Endodermal cell (in vitro differentiated cells): ENCODE measurements at places on chromosomes 3 and 15. TPM values are rescaled to one million over a fixed set of nuclear protein-coding genes. Genes with fewer than 3 reads are reported as not detected.

CD276 gene
- 121 to 150 TPM (median 133 TPM) in 3 replicates for total RNA-seq

GADL1 gene
- 0.11 TPM in 1 of 3 replicates, not detected in the others for total RNA-seq

SERPINI2 gene
- 0.45 TPM in 1 of 2 replicates, not detected in the other for total RNA-seq

MAP6D1 gene
- total RNA-seq = 4.8 to 9.0 TPM (median 5.3 TPM) in 3 replicates

MESP1 gene
- total RNA-seq = 0.22 TPM in 1 of 2 replicates, not detected in the other

DGKG gene
- 0.61 to 1.8 TPM (median 1.2 TPM) in 3 replicates for total RNA-seq

TNNC1 gene
- 44.8 and 50.9 TPM in 2 replicates for total RNA-seq

GOLGA8A gene
- total RNA-seq = 60.8 to 190 TPM (median 63.9 TPM) in 3 replicates

DNA sequence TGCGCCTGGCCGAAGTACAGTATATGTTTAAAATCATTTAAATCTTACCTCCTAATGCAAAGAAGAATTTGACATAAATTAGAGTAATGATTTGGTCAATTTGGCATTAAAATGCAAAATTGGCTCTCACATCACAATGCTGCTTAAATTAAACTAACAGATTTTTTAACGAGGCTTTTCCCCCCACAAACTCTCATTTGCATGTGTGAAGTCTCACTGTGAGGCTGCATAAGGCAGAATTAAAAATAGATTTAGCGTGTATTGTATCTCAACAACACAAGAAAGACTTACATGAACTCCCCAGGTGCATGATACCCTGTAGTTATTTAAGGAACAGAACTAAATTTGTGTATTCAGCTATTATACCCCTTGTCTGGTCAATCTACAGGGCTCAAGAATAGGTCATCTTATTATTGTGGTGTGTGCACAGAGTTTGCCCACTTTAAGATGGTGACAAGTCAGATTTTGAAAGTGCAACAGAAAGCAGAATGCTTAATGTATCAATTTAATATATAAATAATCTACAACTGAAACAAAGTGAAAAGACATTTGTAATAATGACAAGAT lies 897.9 kb downstream of the EPHA3 start:
- no peaks in the 10 kb centered on the region for H3K27me3 ChIP-seq
- H3K36me3 ChIP-seq = no peaks in the 10 kb centered on the region

DNA sequence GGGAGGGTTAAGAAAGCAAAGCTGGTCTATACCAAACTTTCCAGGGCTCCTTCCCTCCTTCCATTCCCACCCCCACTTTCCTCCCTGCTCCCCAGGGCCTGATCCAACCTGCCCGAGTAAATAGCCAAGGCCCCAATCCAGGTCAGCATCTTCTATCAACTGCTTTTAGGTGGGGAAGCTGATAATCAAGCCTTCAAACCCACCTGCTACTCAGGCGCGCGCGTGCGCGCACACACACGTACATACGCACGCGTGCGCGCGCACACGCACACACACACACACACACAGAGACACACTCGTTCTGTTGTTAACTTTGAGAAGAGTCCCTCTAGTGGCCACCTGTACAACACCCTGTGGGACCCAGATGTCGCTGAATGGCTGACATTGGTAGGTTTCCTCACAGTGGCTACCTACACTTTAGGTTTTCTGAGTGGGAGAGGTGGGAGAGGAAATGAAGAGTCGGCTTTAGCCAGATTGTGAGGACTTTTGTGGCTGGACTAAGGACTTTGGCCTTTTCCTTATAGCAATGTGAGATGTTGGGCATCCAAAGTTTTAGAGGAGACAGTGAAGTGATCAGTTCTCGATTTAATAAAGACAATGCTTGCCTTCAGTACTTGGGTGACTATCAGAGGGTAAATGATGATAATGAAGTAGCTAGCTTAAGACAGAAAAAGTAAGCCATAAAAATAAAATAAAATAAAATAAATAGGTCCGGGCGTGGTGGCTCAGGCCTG lies 179.9 kb upstream of the C2CD4B start:
- peaks cover 9% of the 10 kb centered on the region for H3K27me3 ChIP-seq
- H3K36me3 ChIP-seq = no peaks in the 10 kb centered on the region
- peak; percentile 89 for DNase-seq
- H3K4me1 ChIP-seq = no peaks in the 10 kb centered on the region
- H3K4me3 ChIP-seq = no peak overlapping the region
- no peak overlapping the region for H3K27ac ChIP-seq

DNA sequence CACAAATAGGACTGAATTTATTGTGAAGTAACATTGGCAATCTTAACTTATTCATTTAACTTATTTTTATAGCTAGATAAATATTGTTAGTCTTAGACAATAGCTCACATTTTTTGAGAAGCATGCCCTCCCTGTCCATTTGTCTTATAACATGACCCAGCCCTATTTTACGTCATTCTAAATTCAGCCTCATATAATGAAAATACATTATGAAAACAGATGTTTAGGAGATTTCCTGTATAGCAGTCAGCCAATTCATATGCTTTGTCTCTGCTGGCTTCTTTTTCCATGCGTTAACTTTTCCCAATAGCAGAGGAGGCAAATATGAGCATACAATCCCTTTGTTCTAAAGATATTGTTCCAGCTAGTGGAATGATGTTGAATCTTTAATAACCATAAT lies 29.3 kb downstream of the CD200 start:
- no peak overlapping the region for H3K27ac ChIP-seq
- no peak overlapping the region for H3K4me3 ChIP-seq
- no peaks in the 10 kb centered on the region for H3K27me3 ChIP-seq
- peaks cover 4% of the 10 kb centered on the region for H3K4me1 ChIP-seq
- no peak for DNase-seq

GRCh38 chr3:145620002-145620401 lies 541.0 kb downstream of the PLOD2 start:
- no peaks in the 10 kb centered on the region for H3K4me1 ChIP-seq
- no peak for DNase-seq
- no peak overlapping the region for H3K4me3 ChIP-seq
- H3K27me3 ChIP-seq = no peaks in the 10 kb centered on the region
- H3K36me3 ChIP-seq = no peaks in the 10 kb centered on the region

DNA sequence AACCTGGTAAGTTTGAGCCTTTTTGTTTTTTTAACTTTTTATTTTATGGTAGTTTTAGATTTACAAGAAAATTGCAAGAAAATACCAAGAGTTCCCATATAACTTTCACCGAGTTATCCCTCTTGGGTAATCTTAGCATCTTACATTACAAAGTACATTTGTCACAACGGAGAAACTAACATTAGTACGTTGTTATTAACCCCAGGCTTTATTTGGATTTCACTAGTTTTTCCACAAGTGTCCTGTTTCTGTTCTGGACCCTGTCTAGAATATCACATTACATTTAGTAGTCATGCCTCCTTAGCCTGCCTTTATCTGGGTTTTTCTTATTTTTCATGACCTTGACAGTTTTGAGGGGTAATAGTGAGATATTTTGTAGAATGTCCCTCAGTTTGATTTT lies 53.5 kb upstream of the KPNA4 start:
- no peaks in the 10 kb centered on the region for H3K4me1 ChIP-seq
- no peak for DNase-seq
- no peak overlapping the region for H3K4me3 ChIP-seq
- H3K27me3 ChIP-seq = peaks cover 26% of the 10 kb centered on the region
- H3K27ac ChIP-seq = no peak overlapping the region

GRCh38 chr3:171835116-171835515 lies 8.0 kb upstream of the TMEM212 start:
- no peaks in the 10 kb centered on the region for H3K36me3 ChIP-seq
- peaks cover 8% of the 10 kb centered on the region for H3K4me1 ChIP-seq
- H3K27me3 ChIP-seq = no peaks in the 10 kb centered on the region
- no peak overlapping the region for H3K27ac ChIP-seq

DNA sequence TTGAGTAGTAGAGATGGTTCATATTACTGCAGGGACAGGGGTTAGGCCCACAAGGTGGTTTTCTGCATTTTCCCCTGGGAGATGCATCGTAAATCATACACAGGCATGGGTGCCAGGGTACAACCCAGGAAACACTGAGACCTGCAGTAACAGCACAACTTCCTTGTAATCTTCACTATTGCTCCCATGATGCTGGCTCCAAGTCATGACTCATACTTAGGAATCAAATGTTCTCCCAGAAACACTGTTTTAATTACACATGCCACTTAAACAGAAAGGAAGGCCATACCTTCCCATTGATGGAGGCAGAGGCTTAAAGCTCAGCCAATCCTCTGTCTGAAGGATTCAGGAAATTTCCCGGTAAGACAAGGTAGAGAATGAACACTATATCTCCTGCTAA lies 106.5 kb downstream of the ERC2 start:
- no peak overlapping the region for H3K27ac ChIP-seq
- no peaks in the 10 kb centered on the region for H3K4me1 ChIP-seq
- H3K27me3 ChIP-seq = no peaks in the 10 kb centered on the region
- H3K36me3 ChIP-seq = no peaks in the 10 kb centered on the region
- no peak for DNase-seq
- H3K4me3 ChIP-seq = no peak overlapping the region

DNA sequence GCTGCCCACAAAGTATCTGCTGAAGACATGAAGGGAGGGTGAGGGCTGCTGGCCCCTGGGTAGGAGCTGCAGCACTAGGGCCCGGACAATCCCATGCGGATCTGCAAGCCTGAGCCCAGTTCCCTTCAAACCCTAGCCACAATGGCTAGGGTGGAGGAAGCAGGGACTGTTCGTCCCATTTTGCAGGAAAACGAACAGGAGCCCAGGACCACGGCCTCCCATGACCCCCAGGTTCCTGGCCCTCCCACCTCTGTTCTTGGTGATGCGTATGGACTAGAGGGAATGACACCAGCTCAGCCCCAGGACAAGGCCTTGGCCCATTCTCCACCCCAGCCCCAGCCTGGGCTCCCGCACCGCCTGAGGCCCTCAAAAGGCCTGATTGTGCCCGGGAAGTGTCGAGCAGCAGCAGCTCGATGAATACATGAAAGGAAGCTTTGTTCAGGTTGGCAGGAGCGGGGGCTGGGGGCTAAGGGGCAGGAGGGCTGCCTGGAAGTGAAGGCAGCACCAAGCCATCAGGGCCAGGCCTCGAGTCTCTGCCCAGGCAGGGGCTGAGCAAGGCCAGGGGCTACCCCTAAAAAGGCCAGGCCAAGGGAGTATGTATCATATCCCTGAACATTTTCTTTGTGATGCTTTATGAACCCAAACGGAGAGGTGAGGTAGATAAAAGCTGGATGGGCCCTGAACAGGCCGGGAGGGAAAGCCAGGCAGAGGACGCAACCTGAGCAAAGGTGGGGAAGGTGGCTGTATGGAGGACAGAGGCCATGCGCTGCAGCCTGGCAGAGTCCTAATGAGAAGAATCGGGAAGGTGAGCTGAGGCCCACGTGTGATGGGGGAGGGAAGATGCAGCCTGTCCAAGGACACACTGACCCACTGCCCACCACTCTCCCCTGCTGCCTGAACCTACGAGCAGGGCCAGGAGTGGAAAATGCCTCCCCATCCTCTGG lies 12.2 kb downstream of the SEMA7A start:
- no peaks in the 10 kb centered on the region for H3K36me3 ChIP-seq
- H3K4me3 ChIP-seq = no peak overlapping the region
- H3K27me3 ChIP-seq = no peaks in the 10 kb centered on the region
- H3K27ac ChIP-seq = peak overlapping the region; percentile 72

DNA sequence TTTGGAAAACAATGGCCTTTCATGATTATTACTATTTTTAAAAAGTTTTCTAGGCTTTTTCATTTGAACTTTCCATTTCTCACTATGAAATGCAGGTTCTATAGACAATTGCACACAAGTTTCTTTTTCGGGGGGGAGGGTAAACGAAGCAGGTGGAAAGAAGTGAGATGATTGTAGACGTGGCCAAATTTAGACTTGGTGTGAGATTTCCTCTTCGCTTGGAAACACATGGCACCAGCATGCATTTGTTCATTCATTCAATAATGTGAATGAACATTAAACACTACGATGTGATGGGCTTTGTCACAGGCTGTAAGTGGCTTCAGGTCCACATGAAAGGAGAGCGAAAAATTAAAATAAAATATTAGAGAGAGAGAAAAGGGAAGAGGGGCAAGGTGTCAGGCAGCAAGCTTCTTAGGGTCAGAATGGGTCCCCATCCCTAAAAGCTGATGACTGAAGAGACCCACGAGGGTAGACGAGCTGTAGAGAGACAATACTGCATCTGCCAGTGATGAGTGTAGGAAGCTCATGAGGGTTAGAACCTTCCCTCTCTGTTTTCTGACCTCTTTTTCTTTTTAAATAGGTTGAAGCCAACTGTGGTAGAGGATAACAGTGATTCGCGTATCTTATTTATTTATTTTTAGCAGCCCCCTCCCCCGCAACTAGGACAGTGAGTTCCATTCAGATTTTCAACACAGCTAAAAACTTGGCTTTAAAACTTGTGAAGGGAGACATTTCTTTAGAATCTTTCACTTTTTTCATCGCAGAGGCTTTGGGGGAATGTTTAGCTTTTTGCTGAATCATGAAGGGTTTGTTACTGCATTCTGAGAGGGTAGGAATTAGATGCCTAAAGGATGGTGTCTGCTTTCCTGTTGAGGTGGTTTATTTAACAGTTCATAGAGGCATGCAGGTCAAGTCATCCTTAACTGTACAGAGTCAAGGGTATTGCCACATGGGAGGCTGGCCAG lies 36.2 kb downstream of the GAP43 start:
- no peak for DNase-seq
- H3K4me1 ChIP-seq = peaks cover 12% of the 10 kb centered on the region
- H3K27me3 ChIP-seq = peaks cover 5% of the 10 kb centered on the region
- H3K36me3 ChIP-seq = no peaks in the 10 kb centered on the region

DNA sequence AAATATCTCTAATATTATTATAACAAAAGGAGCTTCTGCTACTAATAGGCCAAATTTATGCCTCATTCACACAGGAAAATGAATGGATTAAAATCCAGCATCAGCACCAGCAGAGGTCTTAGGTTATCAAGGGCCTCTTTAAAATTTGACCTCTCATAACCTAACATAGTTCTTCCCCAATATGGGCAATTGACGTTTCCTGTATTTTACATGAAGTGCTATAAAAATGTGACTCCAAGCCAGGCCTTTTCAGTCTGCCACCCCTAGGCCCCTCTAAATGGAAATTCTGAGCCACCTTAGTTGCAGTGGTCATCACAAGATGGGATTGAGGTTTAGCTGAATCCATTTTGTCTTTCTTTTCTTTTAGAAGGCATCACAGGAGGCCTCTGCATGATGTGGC lies 70.1 kb downstream of the CASR start:
- H3K4me3 ChIP-seq = no peak overlapping the region
- no peak overlapping the region for H3K27ac ChIP-seq
- H3K27me3 ChIP-seq = no peaks in the 10 kb centered on the region
- no peak for DNase-seq
- H3K36me3 ChIP-seq = no peaks in the 10 kb centered on the region

DNA sequence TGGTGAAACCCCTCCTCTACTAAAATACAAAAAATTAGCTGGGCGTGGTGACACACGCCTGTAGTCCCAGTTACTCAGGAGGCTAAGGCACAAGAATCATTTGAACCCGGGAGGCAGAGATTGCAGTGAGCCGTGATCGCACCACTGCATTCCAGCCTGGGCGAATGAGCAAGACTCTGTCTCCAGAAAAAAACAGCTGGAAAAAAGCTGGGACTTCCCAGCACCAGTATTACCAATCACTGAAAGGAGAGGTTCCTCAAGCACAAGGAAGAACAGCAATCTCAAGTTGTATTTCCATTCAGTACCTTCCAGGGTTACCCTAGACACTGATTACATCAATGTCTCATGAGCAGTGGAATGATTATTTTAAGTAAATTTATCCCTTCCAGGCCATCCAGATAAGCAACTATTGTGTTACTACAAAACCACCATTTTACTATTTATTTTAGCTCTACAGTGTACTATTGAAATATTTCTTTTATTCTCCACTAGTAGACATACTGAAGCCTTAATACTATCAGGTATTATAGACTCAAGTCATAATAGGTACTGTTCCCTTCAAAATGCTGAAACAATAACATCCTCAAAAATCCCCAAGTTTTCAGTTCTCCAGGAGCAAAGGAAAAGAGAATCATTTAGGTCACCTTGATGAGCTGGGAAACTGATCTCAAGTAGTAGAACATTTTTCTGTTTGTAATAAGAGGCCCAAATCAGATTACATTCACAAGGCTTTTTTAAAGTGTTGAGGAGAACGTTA lies 54.8 kb upstream of the VGLL4 start:
- H3K27me3 ChIP-seq = no peaks in the 10 kb centered on the region
- H3K4me1 ChIP-seq = no peaks in the 10 kb centered on the region
- DNase-seq = no peak
- no peak overlapping the region for H3K4me3 ChIP-seq
- H3K36me3 ChIP-seq = peaks cover 28% of the 10 kb centered on the region
